G401 (cell line): ENCODE measurements at places on chromosomes 16 and 17. TPM values are rescaled to one million over a fixed set of nuclear protein-coding genes. Genes with fewer than 3 reads are reported as not detected.

CNGB1 gene
- not detected in 2 replicates for total RNA-seq

TTLL6 gene
- 6.9 and 9.4 TPM in 2 replicates for total RNA-seq

SNN gene
- 18.2 and 28.1 TPM in 2 replicates for total RNA-seq

PLA2G10 gene
- total RNA-seq = not detected in 2 replicates

ZNF423 gene
- total RNA-seq = 0.07 TPM in 1 of 2 replicates, not detected in the other

ZG16 gene
- total RNA-seq = not detected in 2 replicates

CDC6 gene
- total RNA-seq = 34.1 and 53.5 TPM in 2 replicates

TEDC2 gene
- 42.8 and 49.9 TPM in 2 replicates for total RNA-seq

SCGB1C2 gene
- not detected in 2 replicates for total RNA-seq

ALDOC gene
- total RNA-seq = 34.5 and 49.8 TPM in 2 replicates

KRT28 gene
- total RNA-seq = not detected in 2 replicates

ITGAD gene
- total RNA-seq = not detected in 2 replicates

SLC46A1 gene
- total RNA-seq = 33.6 and 44.7 TPM in 2 replicates

WFIKKN2 gene
- 0.62 TPM in 1 of 2 replicates, not detected in the other for total RNA-seq

SLC38A8 gene
- total RNA-seq = not detected in 2 replicates

KRTAP9-4 gene
- not detected in 2 replicates for total RNA-seq

CLTC gene
- 259 and 403 TPM in 2 replicates for total RNA-seq

TBC1D3C gene
- 0.98 and 1.7 TPM in 2 replicates for total RNA-seq

PIRT gene
- not detected in 2 replicates for total RNA-seq

RCVRN gene
- not detected in 2 replicates for total RNA-seq

DNAI2 gene
- total RNA-seq = not detected in 2 replicates

CDRT15 gene
- total RNA-seq = not detected in 2 replicates

CSH1 gene
- not detected in 2 replicates for total RNA-seq

NPIPB6 gene
- 1.4 TPM in 1 of 2 replicates, not detected in the other for total RNA-seq

PRSS27 gene
- 1.2 and 1.4 TPM in 2 replicates for total RNA-seq

SYT17 gene
- 0.12 TPM in 1 of 2 replicates, not detected in the other for total RNA-seq

OR1F1 gene
- total RNA-seq = not detected in 2 replicates

PDP2 gene
- 7.1 and 13.8 TPM in 2 replicates for total RNA-seq

KRT36 gene
- total RNA-seq = not detected in 2 replicates

EDC4 gene
- 40.0 and 80.9 TPM in 2 replicates for total RNA-seq

WNT3 gene
- not detected in 2 replicates for total RNA-seq
